ENCODE measurements at places on chromosomes 13 and 19. TPM values are rescaled to one million over a fixed set of nuclear protein-coding genes. Genes with fewer than 3 reads are reported as not detected.

- no peak for DNase-seq
Observed at GRCh38 chr13:25177012-25177411, 4.9 kb upstream of the AMER2 start.

- DNase-seq, result no peak
Observed at GRCh38 chr13:87923753-87924152, 252.6 kb downstream of the SLITRK5 start.

- DNase-seq, result no peak
Observed at GRCh38 chr19:3079578-3079977, 14.6 kb upstream of the GNA11 start.

- DNase-seq, result peak; percentile 68
Observed at GRCh38 chr19:7871437-7872305, 2.5 kb downstream of the PRR36 start.

- no peak for DNase-seq
Observed at GRCh38 chr13:72462726-72463125, 264.7 kb downstream of the MZT1 start.

GRCh38 chr19:40739871-40740703 is 10.2 kb downstream of the ACTMAP start:
- DNase-seq, result no peak

DNA sequence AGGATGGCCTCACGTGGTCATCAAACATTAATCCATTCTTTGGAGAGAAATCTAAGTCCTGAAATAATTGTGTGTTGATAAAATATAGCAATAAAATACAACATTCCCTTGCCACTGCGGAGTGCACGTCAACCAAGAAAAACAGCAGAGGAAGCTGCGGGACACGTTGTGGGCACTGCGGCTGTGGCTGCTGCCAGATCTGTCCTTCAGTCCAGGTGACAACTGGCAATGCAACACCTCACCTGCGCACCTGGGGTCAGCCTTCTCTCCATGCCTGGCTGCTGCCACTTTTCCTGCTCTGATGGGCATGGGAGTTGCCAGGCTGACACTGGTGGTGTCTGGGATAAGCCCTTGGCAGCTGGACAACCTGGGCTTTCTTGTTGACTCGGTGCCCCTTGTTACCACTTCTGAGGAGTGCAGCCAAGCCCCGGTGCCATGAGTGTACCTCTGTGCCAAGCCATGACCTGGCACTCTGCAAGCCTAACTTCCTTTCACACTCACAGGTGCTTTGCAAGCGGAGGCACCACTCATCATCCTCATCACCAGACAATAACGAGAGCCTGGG is 251.6 kb upstream of the TSHZ3 start:
- no peak for DNase-seq

DNA sequence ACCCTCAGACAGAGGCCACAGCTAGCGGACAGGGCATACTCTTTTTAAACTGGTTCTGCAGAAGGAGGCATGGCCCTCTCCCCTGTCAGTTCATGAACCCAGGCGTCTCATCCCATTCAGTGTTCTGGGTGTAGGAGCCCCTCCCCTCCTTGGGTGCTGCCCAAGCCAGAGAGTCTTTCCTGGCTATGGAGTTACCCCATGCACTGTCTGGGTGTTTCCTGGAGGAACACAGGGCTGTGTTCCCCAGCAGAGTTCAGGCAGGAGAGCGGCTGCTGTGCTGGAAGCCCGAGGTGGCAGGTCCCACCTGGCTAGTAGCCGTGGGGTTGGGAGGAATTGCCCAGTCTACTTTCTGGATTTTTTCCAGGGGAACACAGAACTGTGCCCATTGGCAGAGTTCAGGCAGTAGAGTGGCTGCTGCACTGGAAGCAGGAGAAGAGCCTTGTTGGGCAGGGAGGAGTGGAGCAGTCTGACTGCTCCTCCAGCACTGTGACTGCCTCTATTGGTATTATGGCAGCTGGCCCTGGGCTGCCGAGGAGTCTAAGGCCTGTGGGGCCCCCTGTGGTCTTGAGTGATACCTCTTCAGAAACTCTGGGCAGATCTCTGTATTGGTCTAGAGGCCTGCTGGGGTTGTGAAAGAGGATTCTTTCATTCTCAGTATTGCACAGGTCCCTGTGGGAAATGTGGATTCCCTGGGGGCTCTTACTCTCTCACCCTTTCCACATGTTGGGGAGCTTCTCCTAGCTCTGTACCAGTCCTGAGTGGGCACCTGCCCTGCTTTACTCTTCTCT is 168.3 kb downstream of the PCDH20 start:
- DNase-seq, result no peak

GRCh38 chr19:3536429-3537100 is 2.4 kb upstream of the TEKTIP1 start:
- DNase-seq, result no peak

DNA sequence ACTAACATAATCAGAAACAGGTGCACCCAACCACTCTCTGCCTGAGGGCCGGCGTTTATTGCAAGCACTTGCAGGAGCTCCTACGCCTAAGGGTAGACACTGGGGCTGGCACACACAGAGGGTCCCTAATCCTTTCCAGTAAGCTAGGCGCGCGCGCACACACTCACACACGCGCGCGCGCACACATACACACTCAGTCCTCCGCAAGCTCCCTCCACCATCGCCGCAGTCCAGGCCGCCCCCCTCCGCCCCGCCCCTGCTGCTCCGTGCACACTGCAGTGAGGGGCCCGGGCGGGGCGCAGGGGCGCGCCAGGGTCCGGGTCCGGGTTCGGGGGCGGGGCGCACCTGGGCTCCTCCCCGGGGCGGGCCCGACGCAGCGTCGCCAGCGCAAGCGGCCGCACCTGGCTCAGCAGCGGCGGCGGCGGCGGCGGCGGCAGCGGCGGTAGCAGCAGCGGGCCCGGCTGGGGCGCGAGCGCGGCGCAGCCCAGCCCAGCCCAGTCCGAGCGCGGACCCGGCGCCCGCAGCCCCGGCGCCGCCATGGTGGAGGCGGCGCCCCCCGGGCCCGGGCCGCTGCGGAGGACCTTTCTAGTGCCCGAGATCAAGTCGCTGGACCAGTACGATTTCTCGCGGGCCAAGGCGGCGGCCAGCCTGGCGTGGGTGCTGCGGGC is at the start of gene CAMSAP3:
TSS of gene CAMSAP3 (plus strand) at position 398 of the 668 bp plus-strand sequence. CDS start at position 538, 140 bp downstream.
- DNase-seq, result no peak

Gene ZSCAN4
- total RNA-seq, result not detected

Gene PLK5
- total RNA-seq, result not detected

Gene TEX26
- not detected for total RNA-seq

Gene APLP1
- not detected for total RNA-seq

Gene KCNJ14
- total RNA-seq, result 2.2 TPM

Gene COX6B2
- 0.57 TPM for total RNA-seq

Gene VWA8
- total RNA-seq, result 22.8 TPM

Gene NRTN
- total RNA-seq, result not detected

Gene CDC42EP5
- total RNA-seq, result not detected
